ENCODE measurements at places on chromosomes 3 and 15. TPM values are rescaled to one million over a fixed set of nuclear protein-coding genes. Genes with fewer than 3 reads are reported as not detected.

DNAH12 gene
- total RNA-seq, result 0.25 TPM

PLSCR1 gene
- total RNA-seq, result 183 TPM

SLC2A2 gene
- total RNA-seq, result 13.0 TPM

BTLA gene
- total RNA-seq, result 0.17 TPM

GP5 gene
- under 0.01 TPM for total RNA-seq

RTP1 gene
- not detected for total RNA-seq

EFHB gene
- 8.7 TPM for total RNA-seq

TBC1D5 gene
- total RNA-seq, result 92.1 TPM

AADAC gene
- total RNA-seq, result 0.17 TPM

LMAN1L gene
- not detected for total RNA-seq

CYFIP1 gene
- 171 TPM for total RNA-seq

KLHL40 gene
- not detected for total RNA-seq

C3orf70 gene
- total RNA-seq, result under 0.01 TPM

DPPA2 gene
- total RNA-seq, result not detected

ST8SIA2 gene
- total RNA-seq, result 2.3 TPM

DGKG gene
- total RNA-seq, result 0.15 TPM

GREM1 gene
- 9.7 TPM for total RNA-seq

CLRN1 gene
- not detected for total RNA-seq

COL8A1 gene
- 241 TPM for total RNA-seq

KAT2B gene
- total RNA-seq, result 6.6 TPM

SEC61A1 gene
- total RNA-seq, result 244 TPM

ANKUB1 gene
- not detected for total RNA-seq

PLD1 gene
- total RNA-seq, result 20.4 TPM

TSPAN3 gene
- total RNA-seq, result 533 TPM

LOXL1 gene
- total RNA-seq, result 70.7 TPM

LRRC31 gene
- total RNA-seq, result 1.2 TPM

PEX5L gene
- total RNA-seq, result 0.15 TPM

Data from renal cortical epithelial cell (primary cell).